Activated B cell treated with CpG ODN at 0.5 μM for 24 hours (primary cell): ENCODE measurements at places on chromosomes 11 and 22. TPM values are rescaled to one million over a fixed set of nuclear protein-coding genes. Genes with fewer than 3 reads are reported as not detected.

PDGFB gene
- total RNA-seq = not detected in 2 replicates

GRCh38 chr11:120149246-120149645 is 11.3 kb upstream of the TRIM29 start:
- no peak for DNase-seq

ZC3H7B gene
- 54.0 and 58.2 TPM in 2 replicates for total RNA-seq

FGF3 gene
- total RNA-seq = not detected in 2 replicates

EXT2 gene
- 21.9 and 22.1 TPM in 2 replicates for total RNA-seq

DNA sequence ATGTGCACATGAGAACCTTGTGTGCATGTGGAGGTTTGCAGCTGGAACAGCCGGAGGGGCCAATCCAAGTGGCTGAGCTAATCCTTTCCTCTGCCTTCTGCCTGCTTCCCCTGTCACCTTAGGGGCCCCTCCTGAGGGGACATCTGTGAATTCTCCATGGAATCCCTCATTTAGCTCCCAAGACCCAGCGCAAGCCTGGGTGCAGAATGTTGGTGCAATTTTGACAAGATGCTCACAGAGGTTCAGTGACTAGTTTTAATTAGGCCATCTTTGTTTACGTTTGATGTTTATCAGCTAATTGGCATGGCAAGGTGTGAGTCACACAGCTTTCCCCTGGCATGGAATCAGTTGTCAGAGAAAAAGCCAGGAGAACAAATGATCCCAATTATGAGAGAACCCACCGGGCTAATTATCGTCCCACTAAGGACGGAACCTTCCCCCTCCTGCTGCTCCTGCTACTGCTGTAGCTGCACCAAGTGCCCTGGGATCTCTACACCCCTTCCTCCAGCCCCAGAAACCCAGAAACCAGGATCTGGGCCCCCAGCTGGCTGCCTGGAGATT is 63.6 kb upstream of the PAX6 start:
- DNase-seq = no peak

UCP3 gene
- 4.4 and 5.7 TPM in 2 replicates for total RNA-seq

ADORA2A gene
- 35.7 and 35.8 TPM in 2 replicates for total RNA-seq

DNA sequence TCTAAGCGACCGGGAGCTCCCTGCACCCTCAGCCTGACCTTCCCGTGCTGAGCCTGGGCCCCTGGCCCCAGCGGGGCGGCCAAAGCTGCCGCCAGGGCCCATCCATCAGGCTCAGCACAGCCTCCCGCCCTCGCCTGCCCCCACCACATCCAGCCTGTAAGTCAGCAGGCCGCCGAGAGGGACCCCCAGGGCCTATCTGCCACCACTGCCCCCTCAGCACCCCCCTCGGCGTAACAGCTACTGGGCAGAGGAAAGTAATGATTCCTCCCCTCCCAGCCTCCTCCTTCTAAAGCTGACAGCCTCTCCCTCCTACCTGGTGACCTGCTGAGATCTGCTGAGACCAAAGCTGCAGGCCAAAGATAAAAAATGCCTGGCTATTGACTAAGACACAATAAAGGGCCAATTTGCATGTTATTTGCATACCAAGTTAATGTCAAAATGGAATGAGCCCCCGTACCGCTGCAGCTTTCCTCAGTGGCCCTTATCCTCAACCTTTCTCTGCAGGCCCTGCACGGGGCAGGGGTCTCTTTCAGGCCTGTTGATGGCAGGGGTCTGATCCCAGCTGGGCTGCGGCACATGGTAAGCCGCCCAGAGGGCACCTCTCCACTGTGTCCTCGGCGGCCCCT is 51.6 kb downstream of the RPUSD4 start:
- no peak for DNase-seq

DNA sequence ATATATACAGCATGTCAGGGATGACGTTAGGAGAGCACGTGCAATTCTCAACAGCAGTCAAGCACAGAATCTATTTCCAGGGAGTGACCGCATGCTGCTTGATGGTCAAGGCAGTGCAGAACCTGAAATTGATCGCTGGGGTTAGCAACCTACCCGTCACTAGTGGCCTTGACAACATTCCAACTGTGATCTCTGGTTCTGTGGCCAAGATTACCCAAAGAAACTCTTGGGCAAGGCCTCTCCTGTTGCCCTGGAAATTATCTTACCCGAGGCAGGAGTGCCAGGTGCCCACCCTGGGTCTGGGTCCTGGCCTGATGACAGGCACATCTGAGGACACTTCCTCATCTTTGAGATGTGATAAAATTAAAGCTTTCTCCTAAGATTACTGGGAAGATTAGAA is 2.2 kb downstream of the TM7SF2 start:
- no peak for DNase-seq

GRCh38 chr11:30351061-30351460 is 28.2 kb downstream of the ARL14EP start:
- DNase-seq = no peak

CTR9 gene
- total RNA-seq = 50.6 and 52.8 TPM in 2 replicates

GRCh38 chr11:66727282-66728037 is 1.6 kb downstream of the SPTBN2 start:
- DNase-seq = peak; percentile 40

DNA sequence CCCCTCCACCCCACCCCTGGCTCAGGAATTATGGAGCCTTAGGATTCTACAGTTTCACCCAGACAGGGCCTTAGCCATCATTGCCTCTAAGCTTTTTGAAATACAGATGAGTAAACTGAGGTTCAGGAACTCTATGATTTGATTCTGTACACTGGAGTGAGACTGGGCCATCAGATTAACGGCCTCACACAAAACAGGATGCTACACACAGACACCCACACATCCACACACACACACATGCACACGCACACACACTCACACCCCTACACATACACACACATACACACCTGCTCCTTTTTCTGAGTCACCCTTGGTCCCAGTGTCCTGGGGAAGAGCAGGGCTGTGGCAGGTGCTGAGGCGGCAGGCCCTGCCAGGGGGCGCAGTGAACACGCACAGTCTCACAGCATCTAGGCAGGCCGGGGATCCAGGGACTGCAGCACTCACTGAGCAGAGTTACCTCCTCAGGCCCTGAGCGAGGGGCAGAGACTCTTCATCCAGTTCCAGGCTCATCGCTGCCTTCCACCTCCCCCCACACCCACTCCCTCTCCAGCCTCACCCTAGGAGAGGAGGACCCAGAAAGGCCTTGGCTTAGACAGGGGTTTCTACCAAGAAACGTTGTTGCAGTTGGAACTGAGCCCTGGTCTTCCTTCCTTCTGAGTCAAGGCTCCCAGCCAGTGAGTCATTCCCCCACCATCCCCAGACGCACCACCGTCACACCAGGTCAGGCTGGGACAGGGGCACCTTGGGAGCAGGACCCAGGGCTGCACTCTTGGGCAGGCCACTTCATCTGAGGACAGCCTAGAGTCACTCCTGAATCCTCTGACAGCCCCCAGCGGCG is 89.8 kb upstream of the PARVA start:
- no peak for DNase-seq

DNA sequence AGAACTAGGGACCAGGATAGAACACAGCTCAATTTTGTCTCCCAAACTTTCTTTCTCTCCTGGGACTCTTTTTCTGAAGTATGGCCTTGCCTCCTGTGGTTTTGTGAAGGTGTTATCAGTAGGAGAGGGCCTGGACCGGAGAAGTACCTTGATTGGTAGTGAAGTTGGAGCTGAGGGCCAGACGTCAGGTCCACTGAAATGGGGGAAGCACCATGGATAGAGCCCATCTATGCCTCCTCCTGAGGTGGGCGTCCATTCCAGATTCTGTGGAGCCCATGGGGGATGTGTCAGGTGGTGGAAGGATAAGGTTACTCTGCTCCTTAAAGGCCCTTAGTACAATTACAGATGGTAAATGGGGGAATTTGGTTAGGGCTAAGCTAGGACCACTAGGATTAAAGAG is 109.7 kb downstream of the INSC start:
- no peak for DNase-seq

FGF4 gene
- not detected in 2 replicates for total RNA-seq

INS gene
- total RNA-seq = not detected in 2 replicates

DNA sequence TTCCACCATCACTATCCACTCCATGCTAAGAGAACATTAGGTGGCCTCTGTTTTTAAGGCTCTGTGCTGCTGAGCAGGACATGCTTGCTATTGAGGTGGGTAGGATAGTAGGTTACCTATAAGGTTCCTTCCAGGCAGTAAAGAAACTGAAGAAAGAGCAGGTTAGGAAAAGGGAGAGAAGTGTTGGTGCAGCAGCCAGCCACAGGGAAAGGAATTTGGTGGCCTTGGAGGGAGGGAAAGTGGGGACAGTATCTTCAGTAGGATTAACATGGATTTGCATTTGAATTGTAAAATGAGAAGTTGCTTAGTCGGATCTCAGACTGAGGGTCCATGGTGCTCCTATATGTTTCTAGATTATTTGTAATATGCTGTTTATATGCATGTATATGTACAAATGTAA is 49.2 kb upstream of the OLFML1 start:
- DNase-seq = no peak

DNA sequence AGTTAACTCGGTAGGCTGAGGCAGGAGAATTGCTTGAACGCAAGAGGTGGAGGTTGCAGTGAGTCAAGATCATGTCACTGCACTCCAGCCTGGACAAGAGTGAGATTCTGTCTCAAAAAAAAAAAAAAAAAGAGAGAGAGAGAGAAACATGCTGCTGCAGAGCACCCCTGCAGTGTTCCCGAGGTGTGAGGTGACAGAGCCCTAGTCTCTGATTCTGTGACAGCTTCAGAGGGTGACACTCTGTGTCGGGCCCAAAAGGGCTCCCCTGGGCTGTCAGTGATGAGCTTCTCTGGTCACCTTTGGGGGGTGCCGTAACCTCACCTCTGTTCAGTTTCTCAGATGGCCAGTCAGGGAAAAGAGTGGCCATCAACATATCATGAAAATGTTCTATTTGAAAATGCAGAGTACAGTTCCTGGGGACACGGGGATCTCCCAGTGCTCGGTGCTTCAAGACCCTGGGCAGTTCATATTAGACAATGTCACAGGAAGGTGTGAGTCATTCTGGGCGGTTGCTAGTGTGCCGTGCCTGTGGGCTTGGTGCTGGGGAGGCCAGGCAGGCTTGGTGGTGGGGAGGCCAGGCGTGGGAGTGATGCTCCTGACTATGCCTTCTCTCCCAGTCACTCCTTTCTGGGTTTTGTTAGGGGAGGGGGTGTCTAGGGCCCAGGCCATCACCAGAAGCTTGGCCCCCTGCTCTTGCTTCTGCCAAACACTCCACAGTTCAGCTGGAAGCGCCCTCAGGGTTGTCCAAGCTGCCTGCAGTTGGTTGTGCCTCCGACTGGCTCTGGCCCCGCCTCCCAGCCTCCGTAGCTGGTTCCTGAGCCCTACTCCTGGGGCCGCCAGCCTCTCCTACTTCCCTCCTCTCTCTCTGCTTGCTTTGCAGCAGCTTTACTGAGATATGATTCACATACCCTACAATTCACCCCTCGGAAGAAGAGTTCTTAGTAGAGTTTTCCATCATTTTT is 52.5 kb upstream of the CLDN5 start:
- no peak for DNase-seq

DNA sequence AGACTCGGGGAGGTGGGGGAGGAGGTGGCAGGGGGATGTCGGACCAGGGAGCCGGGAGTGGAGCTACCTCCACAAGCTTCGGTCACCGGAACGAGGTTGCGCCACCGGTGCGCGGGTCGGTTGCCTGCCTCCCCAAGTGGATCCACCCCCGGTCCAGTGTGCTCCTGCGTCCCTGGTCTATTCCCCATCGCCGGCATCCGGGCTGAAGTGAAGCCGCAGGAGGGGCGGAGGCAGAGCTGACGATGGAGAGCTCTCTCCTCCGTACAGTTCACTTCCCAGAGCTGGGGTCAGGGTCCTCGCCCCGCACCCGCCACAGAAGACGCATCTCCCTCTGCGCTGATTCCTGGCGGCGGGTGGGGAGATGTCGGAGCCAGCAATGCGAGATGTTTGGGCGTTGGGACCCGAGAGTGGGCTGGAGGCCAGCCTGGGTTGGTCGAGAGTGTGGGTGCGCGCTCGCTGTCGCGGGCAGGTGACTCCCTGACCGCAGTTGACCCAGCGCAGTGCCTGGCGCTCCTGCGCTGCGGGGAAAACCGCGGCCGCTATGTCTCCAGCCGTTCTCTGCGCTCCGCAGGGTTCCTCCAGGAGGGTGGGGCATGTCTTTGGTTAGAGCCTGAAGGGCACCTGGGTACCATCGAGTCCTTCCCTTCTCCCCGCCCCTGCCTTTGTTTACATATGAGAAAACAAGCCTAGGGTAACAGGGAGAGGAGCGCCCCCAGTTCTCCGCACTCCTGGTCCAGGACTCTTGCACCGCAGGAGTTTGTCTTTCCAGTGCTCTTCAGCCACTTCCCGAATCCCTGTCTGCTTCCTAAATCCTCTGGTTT is 1.7 kb downstream of the C11orf96 start:
- DNase-seq = no peak

ARHGAP8 gene
- total RNA-seq = 0.17 and 0.49 TPM in 2 replicates

GPR83 gene
- 0.16 and 0.17 TPM in 2 replicates for total RNA-seq

DNA sequence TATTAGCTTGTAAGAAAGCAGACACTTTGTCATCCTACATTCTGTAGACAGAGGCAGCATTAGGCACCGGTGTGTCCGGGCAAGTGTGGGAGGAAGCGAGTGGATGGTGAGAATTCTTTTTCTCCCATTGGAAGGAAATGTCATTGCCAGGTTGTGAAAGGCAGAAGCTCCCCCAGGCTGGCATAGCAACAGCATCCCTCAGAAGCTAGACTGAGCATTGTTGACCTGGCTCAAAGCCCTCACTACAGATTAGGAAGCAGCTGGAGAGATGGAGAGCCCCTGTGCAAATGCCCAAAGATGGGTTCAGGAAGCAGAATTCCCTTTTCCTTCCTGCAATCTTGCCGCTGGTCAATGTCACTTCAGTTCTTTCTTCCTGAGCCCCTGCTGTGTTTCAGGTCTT is 1299.3 kb downstream of the TBC1D22A start:
- no peak for DNase-seq

GRCh38 chr11:83011333-83012167 is 60.1 kb downstream of the RAB30 start:
- DNase-seq = no peak

DNA sequence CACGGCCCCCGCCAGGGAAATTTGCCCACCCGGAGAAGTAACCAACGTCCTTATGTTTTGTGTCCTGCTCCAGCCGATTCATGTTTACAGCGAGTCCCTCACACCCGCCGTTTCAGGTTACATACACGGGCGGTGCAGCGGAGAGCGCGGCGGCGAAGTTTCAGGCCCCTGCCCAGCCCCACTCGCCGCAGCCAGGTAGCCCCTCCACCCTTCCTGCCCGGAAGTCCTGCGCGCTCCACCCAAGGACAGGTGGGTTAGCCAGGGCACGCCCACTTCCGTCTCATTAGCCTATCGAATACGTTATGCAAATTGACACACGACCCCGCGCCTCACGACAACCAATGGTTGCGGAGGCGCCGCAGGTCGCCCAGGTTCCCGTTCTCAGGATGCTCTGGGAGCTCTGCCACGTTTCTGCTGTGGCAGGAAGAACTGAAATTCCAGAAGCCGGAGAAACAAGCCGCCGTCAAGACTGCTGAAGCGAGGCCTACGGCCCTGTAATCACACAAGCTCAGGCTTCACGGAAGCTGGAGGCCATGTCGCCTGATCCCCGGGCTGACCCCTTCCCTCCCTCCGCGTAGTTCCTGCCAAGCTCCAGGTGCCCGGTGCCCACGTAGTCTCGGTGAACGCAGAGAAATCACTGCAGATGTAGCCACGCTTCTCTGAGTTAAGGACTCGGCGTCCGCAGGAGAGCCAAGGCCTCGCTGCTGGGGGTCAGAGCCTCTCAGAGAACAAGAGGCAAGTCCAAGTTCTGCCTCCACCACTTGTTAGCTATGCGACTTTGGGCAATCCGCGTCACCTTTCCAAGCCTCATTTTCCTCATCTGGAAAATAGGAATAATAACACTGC is 22.4 kb upstream of the MYH9 start:
- DNase-seq = peak; percentile 60

TNNI2 gene
- 1.0 and 1.5 TPM in 2 replicates for total RNA-seq
